ENCODE measurements at places on chromosomes 11 and 22.

GRCh38 chr11:30344085-30344484 is 21.2 kb downstream of the ARL14EP start:
- no peak for DNase-seq

- no peak for DNase-seq
These were observed 1.7 kb upstream of the LRRC74B start for GRCh38 chr22:21043860-21044535.

- no peak for DNase-seq
These were observed 53.8 kb upstream of the CHRM4 start for GRCh38 chr11:46445192-46445919.

- no peak for DNase-seq
These were observed 191.9 kb upstream of the DDI1 start for GRCh38 chr11:103844327-103845215.

GRCh38 chr22:40607506-40607905 is 29.0 kb downstream of the MRTFA start:
- DNase-seq = no peak

DNA sequence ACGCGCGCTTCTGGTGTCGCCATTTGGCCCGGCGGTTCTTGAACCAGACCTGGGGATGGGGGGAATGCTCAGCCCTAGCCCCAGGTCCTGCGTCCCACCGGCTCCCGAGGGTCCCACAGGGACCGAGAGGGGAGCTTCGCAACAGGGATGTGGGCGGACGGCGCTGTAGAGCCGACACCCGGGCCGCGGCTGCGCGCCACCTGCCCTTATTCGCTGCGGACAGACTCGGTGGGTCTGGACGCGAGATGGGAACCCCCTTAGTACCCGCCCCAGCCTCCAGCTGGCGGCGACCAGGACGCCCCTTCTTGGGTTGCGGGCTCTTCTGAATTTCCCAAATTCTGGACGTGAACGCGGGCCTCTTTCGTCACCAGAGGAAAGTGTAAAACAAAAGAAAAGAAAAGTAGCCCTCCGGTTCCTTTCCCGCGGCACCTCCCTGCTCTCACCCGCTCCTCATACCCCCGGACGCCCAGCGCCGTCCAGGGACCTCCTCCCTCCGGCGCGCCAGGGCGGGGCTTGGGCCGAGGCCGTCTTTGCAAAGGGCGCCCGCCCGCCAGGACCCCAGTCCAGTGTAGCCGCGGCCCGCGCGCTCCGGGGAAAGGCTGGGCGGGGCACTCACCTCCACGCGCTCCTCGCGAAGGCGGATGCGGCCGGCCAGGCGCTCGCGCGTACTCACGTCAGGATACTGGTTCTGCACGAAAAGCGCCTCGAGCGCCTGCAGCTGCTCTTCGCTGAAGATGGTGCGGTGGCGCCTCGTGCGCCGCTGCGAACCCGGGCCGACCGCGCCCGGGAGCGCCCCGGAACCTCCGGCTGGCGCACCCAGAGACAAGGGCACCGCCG is 827 bp downstream of the GSC2 start:
- no peak for DNase-seq

- no peak for DNase-seq
These were observed 41.3 kb downstream of the XKR3 start for GRCh38 chr22:16783930-16784354.

GRCh38 chr22:43159484-43160178 is 8.3 kb downstream of the TSPO start:
- DNase-seq = no peak

GRCh38 chr22:29617922-29618629 is 14.6 kb downstream of the NF2 start:
- DNase-seq = peak; percentile 83

- DNase-seq = peak; percentile 58
These were observed 17.5 kb downstream of the RELT start for GRCh38 chr11:73393479-73394415.

DNA sequence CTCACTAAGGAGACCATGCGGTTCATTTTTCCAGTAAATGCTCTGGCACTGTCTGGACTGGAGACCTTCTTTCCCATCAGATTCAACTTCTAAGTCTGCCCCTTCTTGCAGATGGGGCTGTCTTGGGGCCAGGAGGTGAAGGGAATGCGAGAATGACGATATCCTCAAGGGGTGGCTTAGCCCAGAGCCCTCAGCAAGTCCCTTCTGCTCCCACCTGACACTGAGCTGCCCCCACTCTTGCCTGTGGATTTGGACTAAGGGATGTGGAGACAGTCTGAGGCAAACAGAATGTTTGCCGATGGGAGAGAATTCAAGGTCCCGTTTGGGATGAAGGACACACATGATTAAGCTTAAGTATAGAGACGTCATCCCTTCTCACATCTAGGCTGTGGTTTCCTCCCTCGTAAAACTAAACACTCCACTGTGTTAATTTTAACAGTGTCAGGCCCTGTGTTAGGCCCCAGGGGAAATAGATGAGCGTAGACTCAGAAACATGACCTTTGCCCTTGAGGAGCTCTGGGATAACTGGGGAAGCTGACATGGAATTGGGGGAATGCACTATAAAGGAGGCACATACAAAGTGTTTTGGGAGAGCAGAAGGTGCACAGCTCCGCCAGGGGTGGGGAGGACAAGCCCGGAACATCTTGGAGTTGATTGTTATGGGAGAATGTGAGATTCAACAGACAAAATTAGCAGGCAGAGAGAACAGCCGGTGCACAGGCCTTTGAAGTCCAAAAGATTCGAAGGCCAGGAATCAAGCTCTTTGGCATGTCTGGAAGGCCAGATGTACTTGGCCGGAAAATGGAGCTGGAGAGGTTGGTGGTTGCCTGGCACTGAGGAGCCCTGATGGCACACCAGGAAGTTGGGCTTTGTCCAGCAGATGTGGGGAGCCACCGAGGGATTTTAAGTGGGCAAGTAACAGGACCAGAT is 71.6 kb downstream of the ST3GAL4 start:
- DNase-seq = no peak

GRCh38 chr22:50323900-50324299 is 2.9 kb downstream of the DENND6B start:
- no peak for DNase-seq

DNA sequence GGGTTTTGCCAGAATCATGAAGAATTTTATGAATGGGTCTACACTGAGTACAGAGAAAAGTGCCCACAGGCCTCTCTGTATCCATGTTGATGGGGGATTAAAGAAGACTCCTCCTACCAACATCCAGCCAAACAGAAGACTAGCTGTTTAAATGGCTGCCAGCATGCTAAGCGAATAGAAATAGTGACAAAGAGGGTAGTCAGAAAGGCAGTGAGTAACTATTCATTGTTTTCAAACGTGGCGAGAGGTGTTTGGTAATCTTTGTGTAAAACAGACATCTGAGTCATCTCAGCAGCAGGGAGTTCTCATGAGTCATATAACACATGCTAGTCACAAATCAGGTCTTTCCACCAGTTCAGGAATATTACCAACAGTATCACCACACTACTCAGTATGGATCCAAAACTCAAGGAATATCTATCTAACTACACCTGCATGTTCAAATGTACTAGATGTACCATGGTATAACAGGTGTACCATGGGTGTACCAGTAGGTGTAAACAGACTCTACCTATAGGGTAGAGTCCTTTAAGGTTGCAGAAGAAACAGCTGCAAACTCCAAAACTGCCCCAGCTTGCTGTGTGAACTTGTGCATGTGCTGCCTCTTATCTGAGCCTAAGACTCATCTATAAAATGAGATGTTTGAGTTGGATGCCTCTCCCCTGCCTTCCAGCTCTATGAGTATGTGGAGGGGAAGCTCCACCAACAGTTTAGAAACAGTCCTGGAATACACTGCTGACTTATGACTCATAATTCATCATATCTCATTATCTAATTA is 82.0 kb downstream of the SLC1A2 start:
- peak; percentile 99 for DNase-seq

DNA sequence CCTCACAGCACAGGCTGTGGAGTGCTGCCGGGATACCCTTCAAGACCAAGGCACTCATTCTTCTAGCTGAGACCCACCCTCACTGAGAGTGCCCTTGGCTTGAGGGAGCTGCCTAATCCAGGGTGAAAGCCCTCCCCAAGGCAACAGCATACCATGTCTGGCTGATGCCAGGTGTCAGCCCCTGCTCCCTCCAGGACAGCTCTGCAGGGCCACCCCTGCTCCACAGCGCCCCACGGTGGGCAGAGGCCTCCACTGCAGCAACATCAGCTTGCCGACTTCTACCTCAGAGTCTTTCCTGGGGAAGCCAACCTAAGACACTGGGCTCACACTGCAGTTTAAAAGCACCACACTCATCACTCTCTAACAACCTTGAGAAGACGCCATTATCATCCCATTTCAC is 29.0 kb downstream of the TTLL1 start:
- DNase-seq = no peak

- DNase-seq = no peak
These were observed 105.1 kb downstream of the FANCF start for GRCh38 chr11:22520521-22520920.
